NCI-H446 treated with DMSO at 0.1 percent for 48 hours (cell line): ENCODE measurements at places on chromosomes 2 and 18.

DNA sequence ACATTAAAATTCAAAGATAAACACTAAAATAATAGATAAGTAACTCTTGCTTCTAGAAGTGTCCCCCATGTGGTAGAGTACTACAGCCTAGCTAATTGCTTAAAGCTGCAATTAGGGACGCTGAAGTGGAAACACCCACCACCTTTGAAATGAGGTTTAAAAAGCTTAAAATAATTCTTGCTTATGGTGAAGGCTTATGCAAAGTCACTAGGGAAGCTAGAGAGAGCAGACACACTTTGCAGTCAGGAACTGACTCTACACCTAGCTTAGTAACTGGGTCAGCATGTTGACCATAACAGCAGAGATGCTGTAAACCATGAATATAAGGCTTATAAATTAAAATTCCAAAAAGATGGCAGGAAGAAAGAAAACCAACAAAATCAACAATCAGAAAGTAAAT, 65.4 kb upstream of the DSG1 start:
- DNase-seq: no peak

DNA sequence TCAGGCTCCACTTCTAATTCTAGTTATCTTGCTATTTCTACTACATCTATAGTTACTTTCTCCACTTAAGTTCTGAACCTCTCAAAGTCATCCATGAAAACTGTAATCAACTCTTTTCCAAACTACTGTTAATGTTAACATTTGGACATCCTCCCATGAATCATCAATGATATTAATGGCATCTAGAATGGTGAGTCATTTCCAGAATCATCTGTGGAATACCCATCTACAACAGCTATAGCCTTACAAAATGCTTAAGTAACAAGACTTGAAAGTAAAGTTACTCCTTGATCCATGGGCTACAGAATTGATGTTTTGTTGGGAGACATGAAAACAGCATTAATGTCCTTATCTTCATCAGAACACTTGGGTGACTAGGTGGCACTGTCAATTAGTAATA, 35.4 kb downstream of the BARD1 start:
- no peak for DNase-seq

DNA sequence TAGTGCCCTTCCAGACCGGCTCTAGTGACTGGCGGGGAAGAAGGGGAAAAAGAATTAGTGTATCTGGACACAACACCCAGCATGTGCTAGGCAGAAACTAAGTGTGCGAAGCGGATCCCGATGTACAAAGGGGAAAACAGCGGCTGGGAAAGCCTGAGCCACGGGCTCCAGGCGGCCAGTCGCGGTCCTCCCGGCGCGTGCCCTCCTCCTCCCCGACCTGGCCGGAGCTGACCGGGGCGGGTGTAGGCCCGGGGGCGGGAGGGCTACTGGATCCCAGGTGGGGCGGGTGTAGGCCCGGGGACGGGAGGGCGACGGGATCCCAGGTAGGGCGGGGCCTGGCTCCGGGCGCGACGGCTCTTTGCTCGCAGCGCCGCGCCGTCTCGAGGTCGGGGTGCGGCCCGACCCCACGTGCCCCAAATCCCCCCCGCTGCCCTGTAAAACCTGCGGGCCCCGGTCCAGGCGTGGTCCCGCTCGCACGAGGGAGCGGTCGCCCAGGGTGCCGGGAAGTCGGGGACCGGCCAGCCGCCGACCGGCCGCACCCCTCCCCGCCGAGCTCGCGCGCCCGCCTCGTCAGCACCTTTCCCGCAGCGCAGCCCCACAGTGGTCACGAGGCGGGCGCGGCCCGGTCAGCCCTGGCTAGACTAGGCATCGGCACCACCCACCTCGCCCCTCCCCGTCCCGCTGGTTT, 48.8 kb downstream of the C2orf42 start:
- DNase-seq: no peak

DNA sequence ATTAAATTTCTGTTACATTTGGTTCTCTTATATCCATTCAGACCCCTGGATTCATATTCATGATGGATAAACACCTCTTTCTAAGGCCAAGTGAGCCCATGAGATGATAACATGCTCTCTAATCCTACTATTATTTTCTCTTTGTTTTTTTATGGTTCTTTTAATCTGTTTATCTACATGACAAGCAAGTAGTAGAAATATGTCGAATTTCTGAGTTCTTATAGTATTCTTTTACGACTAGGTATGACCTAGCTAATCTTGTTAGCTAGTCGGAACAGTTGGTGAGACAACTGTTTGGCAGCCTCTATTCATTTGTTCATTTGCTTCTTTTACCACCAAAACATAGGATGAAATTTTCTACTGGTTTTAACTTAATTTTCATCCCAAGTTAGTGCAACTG, 98.1 kb upstream of the SCG2 start:
- no peak for DNase-seq
